ENCODE measurements at places on chromosomes 4 and X. TPM values are rescaled to one million over a fixed set of nuclear protein-coding genes. Genes with fewer than 3 reads are reported as not detected.

GRCh38 chrX:153766871-153767673, 3.0 kb downstream of the PLXNB3 start:
- peak; percentile 77 for DNase-seq

- DNase-seq: no peak
These were observed 1.7 kb downstream of the SH3D19 start for GRCh38 chr4:151323667-151324066.

- DNase-seq: no peak
These were observed 1.8 kb downstream of the TBC1D1 start for GRCh38 chr4:37892641-37893040.

DNA sequence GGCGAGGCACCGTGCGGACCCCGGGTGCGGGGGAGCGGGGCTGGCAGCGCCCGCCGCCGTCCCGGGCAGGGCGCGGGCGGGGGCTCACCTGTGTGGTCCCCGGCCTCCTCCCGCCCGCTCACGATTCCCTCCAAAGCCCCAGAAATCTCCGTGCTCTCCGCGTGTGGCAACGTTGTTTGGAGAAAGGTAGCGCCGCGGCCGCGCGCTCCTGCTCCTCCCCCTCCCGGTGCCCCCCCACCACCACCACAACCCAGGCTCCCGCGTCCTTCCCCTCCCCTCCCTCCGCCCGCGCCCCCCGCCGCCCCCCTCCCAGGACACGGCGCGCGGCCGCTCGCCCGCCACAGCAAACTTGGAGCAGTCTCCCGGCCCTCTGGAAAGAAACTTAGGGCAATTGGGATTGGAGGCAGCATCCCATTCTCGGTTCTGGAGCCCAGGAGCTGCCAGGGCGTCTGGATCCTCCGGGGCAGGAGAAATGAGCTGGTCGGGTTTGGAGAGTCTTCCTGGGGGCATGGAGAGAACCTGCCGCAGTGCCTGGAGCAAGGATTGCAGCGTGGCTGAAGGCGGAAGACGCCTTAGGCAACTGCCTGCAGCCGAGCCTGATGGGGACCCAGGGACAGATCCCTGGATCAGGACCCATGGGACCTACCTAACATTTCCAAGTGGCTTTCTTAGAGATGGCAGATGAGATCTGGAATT, 855 bp downstream of the KLF3 start:
- peak; percentile 82 for DNase-seq

GRCh38 chr4:152243206-152243605, 292.7 kb downstream of the FBXW7 start:
- no peak for DNase-seq

GRCh38 chr4:85534120-85534519, 59.2 kb downstream of the ARHGAP24 start:
- DNase-seq: no peak

DNA sequence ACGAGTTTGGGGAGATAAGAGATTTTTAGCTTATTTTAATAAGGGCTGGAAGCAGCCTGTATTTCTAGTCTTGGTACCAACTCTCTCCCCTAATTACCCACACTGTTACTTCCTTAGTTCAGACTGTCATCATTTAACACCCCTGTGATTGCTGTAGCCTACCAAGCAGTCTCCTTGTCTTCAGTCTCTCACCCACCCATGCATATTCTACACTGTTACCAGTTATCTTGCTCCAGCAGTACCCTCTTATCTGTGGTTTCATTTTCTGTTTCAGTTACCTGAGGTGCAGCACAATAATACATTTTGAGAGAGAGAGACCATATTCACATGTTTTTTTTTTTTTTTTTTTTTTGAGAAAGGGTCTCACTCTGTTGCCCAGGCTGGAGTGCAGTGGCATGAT, 80.2 kb downstream of the DIAPH2 start:
- DNase-seq: no peak

DNA sequence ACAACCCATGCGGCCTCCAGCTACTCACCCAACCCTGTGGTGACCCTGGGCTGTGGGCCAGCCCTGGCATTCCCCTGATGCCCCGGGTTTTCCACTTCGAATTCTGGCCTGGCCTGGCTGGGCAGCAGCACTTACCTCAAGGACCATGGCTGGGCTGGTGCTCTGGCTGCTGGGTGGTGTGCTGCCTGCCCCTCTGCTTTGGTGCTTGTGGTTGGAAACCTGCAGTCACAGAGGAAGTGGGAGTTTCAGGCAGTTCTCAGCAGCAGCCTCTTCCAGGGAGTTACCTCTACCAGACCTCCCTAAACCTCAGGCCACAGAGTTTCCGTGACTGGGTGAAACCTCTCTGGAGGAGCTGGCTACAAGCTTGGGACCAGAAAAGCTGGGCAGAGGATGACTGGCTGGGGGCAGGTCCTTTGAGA, at the start of gene CXCR3:
Gene CXCR3 (minus strand): TSS at position 209 of the 419 bp plus-strand sequence. CDS start 62 bp downstream, at position 147.
- no peak for DNase-seq

GRCh38 chr4:84547211-84547610, 35.7 kb upstream of the CDS1 start:
- DNase-seq: no peak

DNA sequence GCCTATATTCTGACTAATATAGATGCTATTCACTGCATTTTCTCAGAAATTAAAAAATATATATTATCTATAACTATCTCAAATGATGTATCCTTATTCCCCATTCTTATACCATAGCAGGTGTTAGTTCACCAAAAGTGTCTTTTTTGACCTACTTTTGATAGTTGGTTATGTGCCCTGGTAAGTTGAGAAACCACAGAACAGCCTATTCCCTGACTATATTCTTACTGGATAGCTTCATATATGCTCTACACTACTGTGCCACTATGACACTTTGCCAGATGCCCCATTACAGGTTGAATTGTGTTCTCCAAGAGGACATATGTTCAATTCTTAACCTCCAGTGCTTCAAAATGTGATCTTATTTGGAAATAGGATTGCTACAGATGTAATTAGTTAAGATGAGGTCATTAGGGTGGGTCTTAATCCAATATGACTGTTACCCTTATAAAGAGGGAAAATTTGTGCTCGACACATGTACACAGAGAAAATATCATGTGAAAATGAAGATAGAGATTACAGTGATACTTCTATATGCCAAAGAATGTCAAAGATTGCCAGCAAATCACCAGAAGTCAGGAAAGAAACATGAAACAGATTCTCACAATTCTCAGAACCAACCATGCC, 76.1 kb downstream of the LRBA start:
- DNase-seq: no peak

DNA sequence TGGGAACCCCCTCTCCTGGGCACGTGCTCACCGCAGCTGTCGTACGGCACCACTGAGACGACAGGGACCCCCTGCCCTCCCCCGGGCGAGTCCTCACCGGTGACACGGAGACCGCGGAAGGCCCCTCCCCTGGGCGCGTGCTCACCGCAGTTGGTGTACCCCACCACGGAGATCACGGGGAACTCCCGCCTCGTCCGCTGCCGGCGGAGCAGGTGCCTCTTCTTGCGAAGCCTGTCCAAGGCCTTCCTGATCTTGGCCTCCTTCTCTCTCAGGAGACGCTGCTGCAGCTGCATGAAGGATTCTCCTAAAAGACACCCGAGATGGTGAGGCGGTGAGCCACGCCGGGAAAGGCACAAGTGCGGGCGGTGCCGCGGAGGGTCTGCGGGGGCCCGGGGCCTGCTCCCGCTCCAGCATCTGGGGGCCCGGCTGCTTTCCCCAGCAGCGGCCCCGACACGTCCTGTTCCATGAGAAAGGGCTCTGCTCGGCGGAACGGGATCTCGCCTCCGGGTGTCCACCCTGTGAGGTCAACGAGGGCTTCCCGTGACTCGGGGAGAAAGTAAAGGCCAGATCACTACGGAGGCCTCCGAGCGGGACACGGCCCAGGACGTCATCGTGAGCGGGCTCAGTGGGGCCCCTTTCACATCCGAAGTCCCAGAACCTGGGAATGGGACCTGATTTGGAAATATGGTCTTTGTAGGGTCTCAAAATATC, 5.8 kb downstream of the GTPBP6 start:
- no peak for DNase-seq

GRCh38 chrX:26445288-26445687, 229.3 kb downstream of the MAGEB5 start:
- no peak for DNase-seq

- DNase-seq: no peak
These were observed 189.3 kb downstream of the PTTG2 start for GRCh38 chr4:38149472-38149996.

- DNase-seq: peak; percentile 19
These were observed 100.9 kb downstream of the FAM53A start for GRCh38 chr4:1583051-1583785.

DNA sequence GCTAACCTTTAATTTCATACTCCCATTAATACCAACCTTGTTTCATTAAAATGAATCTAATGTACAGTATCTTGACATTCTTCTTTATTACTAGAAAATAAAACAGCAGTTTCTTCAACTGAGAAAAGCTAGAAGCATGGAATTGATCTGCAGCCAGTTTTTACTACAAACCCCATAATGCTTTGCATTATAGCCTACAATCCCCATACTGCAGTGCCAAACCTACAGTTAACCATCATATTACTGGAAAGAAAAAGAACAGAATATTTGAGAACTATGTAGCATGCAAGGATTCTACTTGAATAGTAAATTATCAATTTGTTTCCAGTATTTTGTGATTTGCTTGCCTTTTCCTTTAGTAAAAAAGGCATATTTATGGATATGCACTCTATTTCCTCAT, 3.2 kb upstream of the IL1RAPL1 start:
- DNase-seq: no peak

DNA sequence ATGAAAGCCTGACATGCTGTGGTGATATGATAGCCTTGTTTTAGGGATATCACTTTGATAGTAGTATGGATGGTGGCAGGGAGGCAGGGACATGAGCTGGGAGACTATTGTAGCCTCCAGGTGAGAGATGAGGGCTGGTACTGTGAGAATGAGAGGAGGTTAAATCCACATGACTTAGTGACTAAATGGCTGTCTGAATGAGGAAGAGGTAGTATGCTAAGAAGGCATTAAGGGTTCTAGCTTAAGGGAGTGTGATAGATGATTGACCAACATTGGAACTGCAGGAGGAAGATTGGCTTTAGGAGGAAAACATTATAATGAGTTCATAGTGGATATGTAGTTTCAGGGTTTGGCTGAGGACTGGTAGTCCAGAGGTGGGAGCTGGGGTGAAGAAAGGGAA, 195.0 kb upstream of the ANK2 start:
- DNase-seq: no peak

DNA sequence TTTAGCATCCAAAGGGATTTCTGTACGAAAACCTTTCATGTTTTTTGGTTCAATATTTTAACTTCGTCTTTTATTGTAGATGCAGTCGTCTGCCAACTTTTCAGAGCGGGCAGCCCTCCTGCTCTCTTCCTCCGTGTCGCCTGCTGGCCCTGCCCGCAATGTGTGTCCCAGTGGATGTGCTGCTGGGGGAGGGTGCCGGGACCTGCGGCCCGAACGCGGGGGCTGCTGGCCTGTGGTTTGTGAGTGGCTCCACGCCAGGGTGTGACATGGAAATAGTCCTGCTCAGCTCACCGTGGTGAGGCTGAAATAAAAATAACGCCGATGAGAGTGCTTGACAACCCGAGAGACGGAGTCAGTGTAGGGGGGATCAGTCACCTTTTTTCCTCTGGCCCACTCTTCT, 59.7 kb upstream of the GRPEL1 start:
- DNase-seq: no peak

GRCh38 chr4:121370729-121371325, 10.0 kb downstream of the QRFPR start:
- peak; percentile 7 for DNase-seq

DNA sequence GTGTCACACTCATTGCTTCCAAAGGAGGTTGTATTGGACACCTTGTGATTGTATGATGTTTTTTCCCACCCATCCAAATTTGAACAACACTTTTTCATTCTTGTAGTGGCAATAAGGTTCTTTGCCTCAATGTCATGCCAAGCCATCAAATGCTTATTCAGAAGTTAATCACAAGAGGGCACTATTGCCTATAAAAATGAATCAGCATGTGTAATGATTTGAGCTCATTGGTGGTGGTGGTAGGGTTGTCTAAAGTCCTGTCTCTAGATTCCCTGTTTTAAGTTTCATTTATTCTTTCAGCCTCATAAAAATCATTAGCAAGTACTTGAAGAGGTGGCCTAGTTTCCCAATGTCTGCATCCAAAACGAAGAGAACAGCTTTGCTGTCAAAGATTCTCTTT, 37.0 kb downstream of the IRS4 start:
- DNase-seq: peak; percentile 14

- no peak for DNase-seq
These were observed 20.7 kb upstream of the TXLNG start for GRCh38 chrX:16765594-16765993.

DNA sequence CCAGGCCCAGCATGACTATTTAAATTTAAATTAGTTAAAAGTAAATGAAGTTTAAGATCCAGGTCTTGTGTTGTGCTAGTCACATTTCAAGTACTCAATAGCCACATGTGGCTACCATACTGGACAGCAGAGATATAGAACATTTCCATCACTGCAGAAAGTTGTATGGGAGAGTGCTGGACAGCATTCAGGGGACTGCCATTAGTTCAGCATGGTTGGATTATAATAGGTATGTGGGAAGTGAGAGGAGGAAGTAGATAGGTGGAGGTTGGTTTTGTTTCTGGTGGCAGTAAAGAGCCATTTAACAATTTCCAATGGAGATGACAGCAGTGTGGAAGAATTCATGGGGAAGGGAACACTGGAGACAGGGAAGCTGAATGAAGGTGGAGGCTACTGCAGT, 42.1 kb downstream of the ERVMER34-1 start:
- no peak for DNase-seq

GRCh38 chr4:97656044-97656720, 487.1 kb downstream of the STPG2 start:
- no peak for DNase-seq

DNA sequence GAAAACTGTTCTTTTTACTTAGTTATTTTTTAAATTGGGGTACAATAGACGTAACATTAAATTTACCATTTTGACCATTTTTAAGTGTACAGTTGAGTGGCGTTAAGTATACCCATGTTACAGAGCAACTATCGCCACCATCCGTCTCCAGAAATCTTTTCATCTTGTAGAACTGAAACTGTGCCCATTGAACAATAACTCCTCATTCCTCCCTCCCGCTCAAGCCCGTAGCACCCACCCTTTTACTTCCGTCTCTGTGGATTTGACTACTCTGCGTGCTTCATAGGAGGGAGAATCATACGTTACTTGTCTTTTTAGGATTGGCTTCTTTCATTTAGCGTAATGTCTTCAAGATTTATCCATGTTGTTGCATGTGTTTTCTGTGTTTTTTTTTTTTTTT, 55.3 kb downstream of the TMEM131L start:
- DNase-seq: no peak

GRCh38 chrX:154098551-154098950, 1.0 kb upstream of the MECP2 start:
- DNase-seq: no peak

- no peak for DNase-seq
These were observed 1849.7 kb downstream of the PCDH7 start for GRCh38 chr4:32569861-32570260.

GATA1 gene
- total RNA-seq: not detected

GLUD2 gene
- total RNA-seq: 1.0 TPM

CT45A7 gene
- total RNA-seq: not detected

TAF7L gene
- total RNA-seq: not detected

CCNA2 gene
- total RNA-seq: 171 TPM

FGF16 gene
- total RNA-seq: 0.74 TPM

SMAD1 gene
- 26.2 TPM for total RNA-seq

VEGFC gene
- 0.89 TPM for total RNA-seq

FGB gene
- total RNA-seq: not detected

USP11 gene
- 97.8 TPM for total RNA-seq

TMEM144 gene
- total RNA-seq: 5.2 TPM

Measured in H7 (cell line).